ENCODE measurements at places on chromosomes 13 and 19.

GRCh38 chr13:83378908-83379307, 503.4 kb downstream of the SLITRK1 start:
- DNase-seq, result peak; percentile 16

GRCh38 chr19:6229951-6230712, 49.6 kb downstream of the MLLT1 start:
- no peak for DNase-seq

GRCh38 chr13:97310809-97311436, 88.8 kb downstream of the MBNL2 start:
- DNase-seq, result no peak

GRCh38 chr19:9741476-9742171, 26.9 kb downstream of the ZNF846 start:
- peak; percentile 30 for DNase-seq

DNA sequence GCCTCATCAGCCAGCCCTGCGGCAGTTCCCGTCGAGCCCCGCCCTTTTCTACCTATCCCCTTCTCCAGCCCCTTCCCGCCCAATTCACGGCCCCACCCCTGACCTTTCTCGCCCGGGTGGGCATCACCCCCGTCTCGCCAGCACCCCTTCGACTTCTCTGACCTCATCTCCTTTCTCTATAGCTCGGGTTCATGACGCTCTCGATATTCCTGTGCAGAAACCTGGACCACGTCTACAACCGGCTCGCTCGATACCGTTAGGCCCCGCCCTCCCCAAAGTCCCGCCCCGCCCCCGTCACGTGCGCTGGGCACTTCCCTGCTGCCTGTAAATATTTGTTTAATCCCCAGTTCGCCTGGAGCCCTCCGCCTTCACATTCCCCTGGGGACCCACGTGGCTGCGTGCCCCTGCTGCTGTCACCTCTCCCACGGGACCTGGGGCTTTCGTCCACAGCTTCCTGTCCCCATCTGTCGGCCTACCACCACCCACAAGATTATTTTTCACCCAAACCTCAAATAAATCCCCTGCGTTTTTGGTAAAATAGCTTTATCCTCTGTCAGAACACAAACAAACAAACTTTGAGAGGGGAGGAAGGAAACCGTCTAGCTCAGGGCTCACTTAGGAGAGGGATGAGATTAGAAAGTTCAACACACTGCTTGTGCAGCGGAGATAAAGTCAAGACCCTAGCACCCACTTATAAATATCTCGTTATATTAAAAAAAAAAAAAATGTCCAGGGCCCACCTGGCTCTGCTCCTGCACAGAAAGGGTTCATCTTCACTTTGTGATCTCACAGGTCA, 5.1 kb downstream of the CD37 start:
- no peak for DNase-seq

- DNase-seq, result no peak
Observed at GRCh38 chr13:60707878-60708277, 310.9 kb downstream of the TDRD3 start.

DNA sequence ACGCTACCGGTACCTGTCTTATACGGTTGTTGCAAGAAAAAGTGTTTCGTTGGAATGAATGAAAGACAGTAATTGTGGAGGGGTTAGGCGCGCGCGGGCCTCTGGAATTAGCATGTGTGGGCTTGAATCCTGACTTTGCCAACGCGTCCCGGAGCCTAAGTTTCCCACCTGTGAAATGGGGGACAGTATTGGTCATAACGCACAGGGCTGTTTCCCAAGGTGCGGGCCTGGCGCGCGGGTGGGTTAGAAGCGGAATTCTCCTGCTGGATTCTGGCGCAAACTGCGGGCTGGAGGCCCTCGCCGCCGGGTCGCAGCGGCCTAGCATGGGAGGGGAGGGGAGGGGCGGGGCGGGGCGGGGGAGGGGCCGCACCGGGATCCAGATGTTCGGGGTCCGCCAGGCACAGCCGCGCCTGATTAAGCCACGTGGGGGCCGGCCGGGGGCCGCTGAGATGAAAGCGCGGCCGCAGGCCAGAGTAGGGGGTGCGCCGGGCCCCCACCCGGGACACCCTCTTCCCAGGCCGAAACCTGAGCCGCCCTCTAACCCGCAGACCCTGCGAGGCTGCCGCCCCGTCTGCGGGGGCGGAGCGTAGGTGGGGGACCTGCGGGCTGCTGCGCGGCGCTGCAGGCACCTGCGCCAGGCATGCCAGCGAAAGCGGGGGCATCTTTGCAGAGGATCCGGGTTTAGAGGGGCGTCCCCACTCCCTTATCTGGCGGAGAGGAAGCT, 1.2 kb upstream of the TMEM59L start:
- no peak for DNase-seq

DNA sequence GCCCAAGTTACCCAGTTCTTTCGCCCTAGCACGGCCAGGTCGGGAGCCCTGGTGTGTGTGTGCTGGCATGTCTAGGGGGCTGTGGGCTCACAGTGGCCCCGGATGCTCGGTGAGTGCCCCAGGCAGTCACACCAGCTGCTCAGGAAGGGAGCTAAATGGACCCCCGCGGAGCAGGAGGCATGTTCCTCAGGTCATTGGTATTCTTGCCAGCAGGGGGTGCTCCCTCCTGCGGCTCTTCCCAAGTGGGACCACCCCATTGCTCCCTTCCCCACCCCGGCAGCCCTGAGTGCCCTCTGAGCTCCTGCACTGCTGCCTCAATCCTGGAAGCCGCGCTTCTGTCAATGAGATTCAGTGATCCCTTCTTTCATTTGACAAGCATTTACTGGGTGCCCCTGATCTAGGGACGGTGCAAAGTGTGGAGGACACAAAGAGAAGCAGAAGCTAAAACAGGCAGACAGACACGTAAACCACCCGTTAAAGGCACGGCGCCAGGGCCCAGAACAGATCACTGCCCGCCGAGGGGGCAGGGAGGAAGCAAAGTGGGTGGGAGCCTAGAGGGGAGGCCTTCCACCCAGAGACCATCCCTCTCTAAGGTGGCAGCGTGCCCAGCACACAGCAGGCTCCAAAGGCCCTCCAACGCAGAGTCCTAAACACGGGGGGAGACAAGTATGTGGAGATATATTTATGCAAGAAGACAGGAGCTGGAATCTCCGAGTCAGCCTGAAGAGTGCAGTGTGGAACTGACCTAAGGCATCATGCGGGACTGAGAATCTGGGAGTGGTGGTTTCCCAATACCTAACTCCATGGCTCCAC, 5.2 kb upstream of the ADPRHL1 start:
- DNase-seq, result no peak

DNA sequence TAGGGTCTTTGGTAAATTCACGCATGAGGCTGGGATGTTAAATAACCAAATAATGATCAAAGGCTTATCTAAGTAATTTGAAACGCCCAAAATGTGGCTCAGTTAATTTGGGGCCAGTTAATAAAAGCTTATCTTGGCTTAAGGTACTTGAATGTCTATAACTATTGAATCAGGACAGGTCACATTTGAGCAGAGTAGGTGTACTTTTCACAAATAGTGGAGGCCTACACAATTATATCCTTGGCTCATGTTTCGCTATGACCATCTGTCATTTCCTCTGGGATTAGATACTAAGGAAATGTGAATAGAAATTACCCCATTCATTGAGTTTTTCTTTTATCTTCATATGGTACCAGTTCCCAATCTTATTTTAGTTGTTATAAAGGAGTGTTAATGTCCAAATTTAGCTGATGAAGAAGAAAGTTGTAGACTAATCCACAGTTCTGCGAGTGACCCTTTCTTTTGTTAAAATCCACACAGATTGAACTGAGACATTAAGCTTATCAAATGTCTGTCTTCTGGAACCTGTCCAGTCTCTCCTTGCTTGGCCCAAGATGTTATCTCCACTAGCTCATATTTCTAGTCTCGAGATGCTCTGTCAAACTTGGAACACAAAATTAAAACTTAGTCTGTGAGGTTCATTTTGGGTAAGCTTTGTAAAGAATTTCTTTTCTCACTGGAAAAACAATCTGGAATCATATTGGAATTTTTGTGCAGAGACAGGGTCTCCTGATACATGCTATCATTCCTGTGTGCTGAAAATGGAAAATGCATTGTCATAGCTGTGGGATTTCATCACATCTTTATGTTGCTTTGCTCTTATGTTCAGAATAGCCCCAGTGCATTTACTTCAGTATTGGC, 31.0 kb downstream of the SLAIN1 start:
- no peak for DNase-seq

GRCh38 chr19:57395710-57396109, 6.1 kb downstream of the ZNF548 start:
- DNase-seq, result no peak

DNA sequence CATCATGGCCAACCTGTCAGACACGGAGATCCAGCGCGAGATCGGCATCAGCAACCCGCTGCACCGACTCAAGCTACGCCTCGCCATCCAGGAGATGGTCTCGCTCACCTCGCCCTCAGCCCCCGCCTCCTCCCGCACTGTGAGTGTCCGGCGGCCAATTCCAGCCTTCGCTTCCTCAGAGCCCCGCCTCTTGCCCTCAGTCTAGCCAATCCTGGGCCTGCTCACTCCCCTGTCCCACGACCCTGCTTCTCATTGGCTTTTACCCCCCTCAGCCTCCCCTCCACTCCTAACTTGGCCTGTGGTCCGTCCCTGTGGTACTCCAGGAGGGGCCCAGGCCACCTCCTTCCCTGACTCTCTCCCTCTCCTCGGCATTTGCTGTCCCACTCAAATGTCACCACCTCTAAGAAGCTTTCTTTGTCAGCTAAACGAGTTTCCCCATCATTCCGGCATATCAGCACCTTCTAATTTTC, 12.3 kb downstream of the HRC start:
- DNase-seq, result no peak

Measured in RKO (cell line).